ENCODE measurements at places on chromosomes 6 and 20.

- DNase-seq, result no peak
These were observed 16.5 kb upstream of the UBE2J1 start for GRCh38 chr6:89368999-89369398.

- DNase-seq, result peak; percentile 45
These were observed 197.7 kb downstream of the FAXC start for GRCh38 chr6:99151634-99152346.

- no peak for DNase-seq
These were observed 263.6 kb downstream of the CD83 start for GRCh38 chr6:14380901-14381828.

GRCh38 chr6:56280126-56280525 is 32.7 kb upstream of the COL21A1 start:
- no peak for DNase-seq

DNA sequence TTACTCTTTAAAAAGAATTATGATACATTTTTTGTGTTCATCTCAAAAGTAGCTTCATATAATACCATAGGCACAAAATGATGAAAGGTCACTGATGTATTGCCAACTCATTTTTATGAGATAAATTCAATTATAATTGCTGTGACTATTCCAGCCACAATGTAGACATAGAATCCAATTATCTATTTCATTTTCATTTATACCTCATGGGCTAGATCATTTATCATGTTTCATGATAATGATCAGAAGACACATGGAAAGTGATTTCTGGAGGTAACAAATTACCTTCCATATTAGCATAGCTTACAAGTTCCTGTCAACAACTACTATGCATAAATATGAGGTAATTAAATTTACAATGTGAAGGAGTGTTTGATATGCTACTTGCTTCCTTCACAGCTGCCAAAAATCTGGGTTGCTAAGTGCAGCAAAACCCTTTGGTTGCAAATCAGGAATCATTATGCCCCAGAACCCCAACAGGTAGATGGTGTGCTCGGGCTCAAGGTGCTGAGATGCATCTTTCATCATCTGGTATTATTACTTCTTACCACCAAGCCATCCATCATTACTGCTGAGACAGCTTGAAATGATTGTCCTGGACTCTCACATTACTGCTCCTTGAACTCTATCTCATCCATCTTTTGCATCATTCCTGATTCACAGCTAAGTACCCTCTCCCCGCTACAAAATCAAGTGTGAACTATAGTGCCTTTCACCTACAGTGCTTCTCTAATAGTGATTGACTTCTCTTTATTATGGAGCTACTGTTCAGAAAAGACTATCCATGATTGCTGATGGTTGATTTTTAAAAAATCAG is 306.0 kb upstream of the THEMIS start:
- no peak for DNase-seq

- no peak for DNase-seq
These were observed at the start of gene THBS2 for GRCh38 chr6:169253337-169254238. Gene THBS2, minus strand, starts transcription at chr6:169253846. Its CDS starts 3,062 bp downstream, at chr6:169250784.

GRCh38 chr20:44648068-44648467 is 3.4 kb downstream of the ADA start:
- no peak for DNase-seq

DNA sequence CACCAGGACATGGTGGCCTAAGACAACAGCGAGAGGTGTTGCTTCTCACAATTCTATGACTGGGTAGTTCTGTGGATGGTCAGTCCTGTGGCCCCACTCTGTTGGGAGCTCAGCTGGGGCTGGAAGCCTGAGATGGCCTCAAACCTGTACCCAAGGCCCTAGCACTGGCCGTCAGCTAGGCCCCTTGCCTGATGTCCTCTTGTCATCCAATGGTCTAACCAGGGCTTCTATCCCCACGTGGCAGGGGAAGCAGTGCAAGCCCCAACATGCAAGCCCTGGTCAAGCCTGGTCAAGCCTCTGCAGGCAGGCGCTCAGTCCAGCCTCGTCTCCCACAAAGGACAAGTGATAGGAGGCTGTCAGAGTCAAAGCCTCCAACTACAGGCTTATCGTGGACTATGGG is 196.5 kb upstream of the CST7 start:
- no peak for DNase-seq

DNA sequence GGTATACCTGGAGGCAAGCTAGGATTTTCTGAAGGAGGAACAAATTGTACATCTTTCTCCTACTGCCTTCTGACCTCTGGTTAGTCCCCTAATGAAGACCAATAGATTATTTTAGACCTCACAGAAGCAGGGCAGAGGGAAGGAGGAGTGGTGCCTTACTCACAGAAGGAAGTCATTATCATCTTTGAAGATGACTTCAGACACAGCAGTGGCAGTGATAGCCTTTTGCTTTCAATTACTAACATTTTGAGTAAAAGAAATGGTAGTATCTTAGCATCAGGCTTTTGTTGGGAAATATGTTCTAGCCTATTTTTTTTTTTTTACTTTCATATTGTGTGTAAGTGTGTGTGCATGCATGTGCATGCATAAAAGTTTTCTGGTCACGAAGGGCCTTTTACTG is 164.2 kb upstream of the PLN start:
- no peak for DNase-seq

- no peak for DNase-seq
These were observed 29.9 kb downstream of the ID4 start for GRCh38 chr6:19866985-19867627.

DNA sequence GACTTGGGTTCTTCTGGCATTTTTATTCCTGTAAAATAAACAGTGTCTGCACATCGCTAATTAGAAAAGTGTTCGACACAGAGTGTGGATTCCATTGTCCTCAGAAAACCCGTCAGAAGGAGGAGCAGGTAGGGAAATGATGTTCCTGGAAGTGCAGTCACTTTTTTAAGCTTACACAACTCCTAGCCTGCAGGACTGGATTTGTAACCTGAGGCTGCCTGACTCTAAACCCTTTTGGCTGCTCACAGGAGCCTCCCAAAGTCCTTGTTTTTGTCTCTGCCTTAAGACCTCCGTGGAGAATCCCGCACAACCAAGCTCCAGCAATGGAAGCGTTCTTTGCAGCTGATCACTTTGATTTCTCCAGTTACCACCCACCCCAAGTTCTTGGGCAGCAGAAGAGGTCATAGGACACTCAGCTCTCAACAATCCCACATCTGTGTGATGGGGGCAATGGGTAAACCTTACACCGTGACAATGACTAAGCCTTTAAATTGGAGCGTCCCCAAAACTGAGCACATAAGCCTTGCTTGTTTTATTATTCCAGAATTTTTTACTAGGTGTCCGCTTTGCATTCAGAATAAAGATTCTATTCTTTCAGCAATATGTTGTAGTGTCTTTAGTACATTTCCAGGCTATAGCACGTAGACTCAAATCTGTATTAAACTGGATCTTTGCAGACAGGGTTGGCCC is 227.9 kb downstream of the TBXT start:
- no peak for DNase-seq

- DNase-seq, result no peak
These were observed 15.0 kb downstream of the PREX1 start for GRCh38 chr20:48812600-48813445.

GRCh38 chr20:57567471-57568079 is 6.7 kb downstream of the PCK1 start:
- DNase-seq, result no peak

GRCh38 chr6:138996524-138996923 is 8.5 kb upstream of the REPS1 start:
- DNase-seq, result no peak
